ENCODE measurements at places on chromosomes 12 and 14. TPM values are rescaled to one million over a fixed set of nuclear protein-coding genes. Genes with fewer than 3 reads are reported as not detected.

TAS2R9 gene
- polyA plus RNA-seq, result not detected

SNX6 gene
- 114 TPM for polyA plus RNA-seq

DNA sequence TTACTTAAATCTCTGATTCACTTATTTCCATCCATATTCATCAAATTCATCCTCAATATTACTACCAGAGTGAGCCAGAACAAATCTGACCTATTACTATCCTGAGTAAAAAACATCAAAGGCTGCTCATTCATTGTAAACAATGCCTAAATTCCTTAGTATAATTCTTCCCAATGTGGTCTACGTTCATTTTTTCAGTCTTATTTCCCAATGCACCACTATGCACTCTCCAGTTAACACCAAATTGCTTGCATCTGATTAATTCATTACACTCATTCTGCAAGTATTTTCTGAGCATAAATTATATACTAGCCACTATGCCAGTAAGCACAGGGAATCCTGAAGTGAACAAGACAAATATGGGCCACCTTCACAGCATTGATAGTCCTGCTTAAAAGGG lies 110.0 kb downstream of the EPS8 start:
- DNase-seq, result no peak

DNA sequence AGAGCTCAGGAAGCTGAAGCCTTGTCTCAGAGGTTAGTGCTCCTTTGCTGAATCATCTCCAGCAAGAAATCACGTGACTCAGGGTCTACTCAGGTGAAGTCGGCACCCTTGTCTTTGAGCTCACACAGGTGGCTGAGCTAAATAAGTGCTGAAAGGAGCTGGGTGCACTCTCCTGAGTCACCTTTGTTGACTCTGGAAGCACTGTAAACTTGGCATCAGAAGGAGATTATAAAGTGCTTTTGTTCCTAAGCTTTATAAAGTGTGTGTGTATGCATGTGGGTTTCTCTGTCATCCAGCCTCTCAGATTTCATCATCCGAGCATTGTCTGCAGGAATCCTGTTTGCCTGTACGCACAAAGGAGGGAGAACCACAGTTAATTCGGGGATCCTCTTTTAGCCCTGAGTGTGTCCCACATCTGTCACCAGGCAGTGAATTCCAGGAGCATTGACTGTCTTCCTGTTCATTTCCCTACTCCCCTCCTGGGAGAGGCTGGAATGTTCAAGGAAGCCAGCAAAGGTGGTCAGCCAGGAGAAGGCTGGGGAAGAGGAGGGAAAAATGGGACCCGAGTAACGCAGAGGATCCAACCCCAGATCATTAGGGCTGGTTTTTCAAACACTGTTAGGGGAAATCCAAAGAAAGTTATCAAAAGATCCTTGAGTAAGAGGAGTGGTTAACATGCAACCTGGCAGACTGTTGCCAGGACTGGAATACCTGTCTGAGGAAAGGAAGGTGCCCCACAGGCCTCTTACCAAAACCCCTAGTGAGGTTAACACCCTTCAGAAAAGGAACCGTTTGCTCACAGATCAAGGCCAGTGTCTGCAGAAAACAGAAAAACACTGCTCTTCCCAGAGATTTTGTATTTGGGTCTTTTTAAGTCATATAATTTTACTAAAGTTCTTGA lies 157.5 kb upstream of the HIF1A start:
- no peak for DNase-seq

- DNase-seq, result no peak
Observed at GRCh38 chr12:4438834-4439596, 6.6 kb downstream of the FGF6 start.
